ENCODE measurements at places on chromosomes 16 and 17.

- DNase-seq, result no peak
Measured at GRCh38 chr17:35407531-35407930, 24.8 kb downstream of the SLFN12 start.

DNA sequence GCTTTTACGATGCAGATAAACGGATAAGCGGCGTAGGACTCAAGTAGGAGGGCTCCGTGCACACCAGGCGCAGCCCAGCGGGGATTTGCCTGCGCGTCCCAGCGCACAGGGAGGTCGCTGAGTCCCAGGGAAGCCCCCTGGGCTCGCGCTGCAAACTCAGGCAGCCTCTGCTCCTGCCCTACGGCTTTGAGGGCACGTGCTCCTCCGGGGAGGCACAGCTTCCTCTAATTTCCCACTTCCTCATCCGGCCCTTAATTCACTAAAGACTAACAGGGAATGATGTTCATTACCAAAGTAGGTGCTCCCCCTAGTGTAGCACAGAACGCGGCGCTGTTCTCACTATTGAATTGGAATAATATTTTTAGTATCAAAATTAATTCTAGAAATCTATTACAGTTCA is 825.4 kb downstream of the KCNJ18 start:
- DNase-seq, result no peak

- no peak for DNase-seq
Measured at GRCh38 chr16:89373355-89374110, 116.8 kb downstream of the ANKRD11 start.

DNA sequence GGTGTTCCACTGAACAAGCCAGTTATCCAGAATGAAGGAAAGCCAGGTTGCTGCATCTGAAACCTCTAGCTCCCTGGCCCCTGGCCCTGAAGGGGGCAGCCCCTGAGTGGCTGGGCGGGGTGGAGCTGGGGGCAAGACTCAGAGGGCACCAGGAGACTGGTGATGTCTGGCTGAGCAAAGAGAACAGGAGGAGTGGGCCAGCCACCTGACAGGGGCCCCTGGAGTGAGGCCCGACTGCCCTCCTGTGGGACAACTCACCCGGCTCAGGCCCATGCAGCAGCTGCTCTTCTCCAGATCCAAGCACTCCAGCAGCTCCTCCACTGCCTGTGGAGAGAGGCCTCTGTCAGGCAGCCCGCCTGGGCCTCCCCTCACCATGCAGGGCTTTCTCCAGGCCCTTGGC is 60.4 kb downstream of the PIPOX start:
- no peak for DNase-seq

GRCh38 chr17:77592106-77592865 is 366.2 kb upstream of the TNRC6C start:
- no peak for DNase-seq

DNA sequence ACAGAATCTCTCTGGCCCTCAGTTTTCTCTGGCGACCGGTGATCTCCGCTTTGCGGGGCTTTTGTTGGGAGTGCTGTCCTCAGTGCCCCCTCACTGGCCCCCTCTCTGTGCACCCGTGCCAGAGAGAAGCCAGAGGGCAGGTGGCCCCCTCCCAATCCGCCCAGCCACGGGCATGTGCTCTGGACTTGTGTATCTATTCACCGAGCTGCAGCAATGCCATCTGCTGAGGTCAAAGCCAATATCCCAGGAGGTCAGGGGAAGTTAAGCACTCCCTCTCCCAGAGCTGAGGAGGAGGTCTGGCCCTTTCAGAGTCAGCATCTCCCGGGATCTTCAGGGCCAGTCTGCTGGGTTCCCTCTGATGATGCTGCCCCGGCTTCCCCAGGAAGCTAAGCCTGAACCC is 5.1 kb downstream of the CACNG5 start:
- no peak for DNase-seq

GRCh38 chr17:74393346-74393942 is 26.1 kb downstream of the GPR142 start:
- no peak for DNase-seq

- no peak for DNase-seq
Measured at GRCh38 chr16:80208015-80208414, 332.8 kb upstream of the DYNLRB2 start.

DNA sequence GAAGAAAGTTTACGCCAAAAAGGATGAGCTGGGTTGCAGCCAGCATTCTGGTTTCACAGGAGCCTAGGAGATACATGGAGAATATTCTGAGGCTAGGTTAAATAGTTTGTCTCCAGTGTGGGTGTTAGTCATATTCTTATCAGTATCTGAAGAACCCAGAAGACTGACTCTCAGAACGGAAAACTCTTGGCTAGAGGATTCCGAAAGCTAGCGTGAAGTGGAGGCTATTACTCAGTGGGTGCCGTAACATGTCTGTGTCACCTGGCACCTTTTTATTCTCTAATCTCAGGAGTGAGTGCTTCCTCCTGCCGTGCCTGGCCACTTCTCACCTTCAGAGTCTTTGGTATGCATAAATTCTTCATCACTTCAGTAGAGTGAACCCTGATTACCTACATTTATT is 199.5 kb downstream of the WWOX start:
- no peak for DNase-seq

GRCh38 chr16:87434146-87434667 is 42.1 kb downstream of the MAP1LC3B start:
- no peak for DNase-seq

- no peak for DNase-seq
Measured at GRCh38 chr17:51734462-51734861, 424.1 kb downstream of the CA10 start.

DNA sequence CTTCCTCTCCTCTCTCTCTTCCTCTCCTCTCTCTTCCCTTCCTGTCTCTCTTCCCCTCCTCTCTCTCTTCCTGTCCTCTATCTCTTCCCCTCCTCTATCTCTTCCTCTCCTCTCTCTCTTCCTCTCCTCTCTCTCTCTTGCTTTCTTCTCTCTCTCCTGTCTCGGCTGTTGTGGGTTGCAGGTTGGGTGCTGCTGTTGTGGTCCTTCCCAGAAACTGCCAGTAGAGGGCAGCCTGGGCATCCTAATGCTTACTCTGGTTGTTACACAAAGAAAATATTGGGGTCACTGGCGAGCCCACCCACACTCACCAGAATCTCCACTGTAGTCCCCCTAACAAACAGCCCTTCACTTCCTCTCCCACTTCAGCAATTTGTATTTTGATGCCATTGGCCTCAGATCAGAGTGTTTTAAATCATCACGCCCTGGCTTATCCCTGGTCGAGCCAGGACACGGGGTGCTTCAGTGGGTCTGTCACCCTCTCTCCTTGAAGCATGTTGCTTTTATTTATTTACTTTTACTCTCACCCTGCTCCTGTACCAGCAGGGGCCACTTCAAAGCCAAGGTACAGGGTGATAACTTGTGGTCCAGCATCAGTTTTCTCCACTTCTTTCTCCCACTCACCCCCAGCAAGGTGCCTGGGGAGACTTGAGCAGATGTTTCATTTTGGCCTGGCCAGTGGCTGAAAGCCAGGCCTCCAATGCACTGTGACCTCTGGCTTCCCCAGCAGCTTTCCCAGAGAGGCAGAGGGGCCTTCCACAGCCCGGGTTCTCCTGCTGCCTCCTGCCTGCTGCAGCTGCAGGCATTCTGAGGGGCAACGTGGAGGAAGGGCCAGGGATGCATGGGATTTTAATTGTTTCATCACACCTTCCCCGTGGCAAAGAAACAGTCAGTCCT is 4.7 kb upstream of the MMP15 start:
- DNase-seq, result peak; percentile 47

DNA sequence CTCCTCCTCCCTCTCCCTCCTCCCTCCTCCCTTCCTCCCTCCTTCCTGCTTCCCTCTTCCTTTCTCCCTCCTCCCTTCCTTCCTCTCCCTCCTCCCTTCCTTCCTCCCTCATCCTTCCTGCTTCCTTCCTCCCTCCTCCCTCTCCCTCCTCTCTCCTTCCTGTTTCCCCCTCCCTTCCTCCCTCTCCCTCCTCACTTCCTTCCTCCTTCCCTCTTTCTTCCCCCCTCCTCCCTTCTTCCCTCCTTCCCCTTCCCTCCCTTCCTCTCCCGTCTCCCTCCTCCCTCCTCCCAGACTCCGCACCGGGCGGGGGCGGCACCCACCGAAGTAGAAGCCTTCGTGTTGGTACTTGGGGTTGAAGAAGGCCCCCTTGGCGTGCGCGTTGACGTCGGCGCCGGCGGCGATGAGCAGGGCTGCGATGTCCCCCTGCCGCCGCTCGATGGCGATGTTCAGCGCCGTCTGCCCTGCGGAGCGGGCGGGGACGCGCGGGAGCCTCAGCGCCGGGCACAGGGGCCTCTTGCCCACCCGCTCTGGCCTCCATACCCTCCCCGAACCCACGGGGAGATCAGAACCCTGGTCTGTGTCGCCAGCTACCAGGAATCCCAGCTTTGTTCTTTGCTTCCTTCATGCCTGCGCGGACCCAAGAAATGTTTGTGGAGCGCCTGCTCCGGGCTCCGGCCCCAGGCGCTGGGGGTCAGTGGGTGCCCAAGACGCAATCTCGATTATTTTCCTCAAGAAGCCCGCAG is 22.2 kb downstream of the TRPV3 start:
- DNase-seq, result no peak

- DNase-seq, result no peak
Measured at GRCh38 chr16:24685539-24686432, 43.7 kb upstream of the TNRC6A start.

- no peak for DNase-seq
Measured at GRCh38 chr17:56756536-56756935, 77.2 kb downstream of the C17orf67 start.

DNA sequence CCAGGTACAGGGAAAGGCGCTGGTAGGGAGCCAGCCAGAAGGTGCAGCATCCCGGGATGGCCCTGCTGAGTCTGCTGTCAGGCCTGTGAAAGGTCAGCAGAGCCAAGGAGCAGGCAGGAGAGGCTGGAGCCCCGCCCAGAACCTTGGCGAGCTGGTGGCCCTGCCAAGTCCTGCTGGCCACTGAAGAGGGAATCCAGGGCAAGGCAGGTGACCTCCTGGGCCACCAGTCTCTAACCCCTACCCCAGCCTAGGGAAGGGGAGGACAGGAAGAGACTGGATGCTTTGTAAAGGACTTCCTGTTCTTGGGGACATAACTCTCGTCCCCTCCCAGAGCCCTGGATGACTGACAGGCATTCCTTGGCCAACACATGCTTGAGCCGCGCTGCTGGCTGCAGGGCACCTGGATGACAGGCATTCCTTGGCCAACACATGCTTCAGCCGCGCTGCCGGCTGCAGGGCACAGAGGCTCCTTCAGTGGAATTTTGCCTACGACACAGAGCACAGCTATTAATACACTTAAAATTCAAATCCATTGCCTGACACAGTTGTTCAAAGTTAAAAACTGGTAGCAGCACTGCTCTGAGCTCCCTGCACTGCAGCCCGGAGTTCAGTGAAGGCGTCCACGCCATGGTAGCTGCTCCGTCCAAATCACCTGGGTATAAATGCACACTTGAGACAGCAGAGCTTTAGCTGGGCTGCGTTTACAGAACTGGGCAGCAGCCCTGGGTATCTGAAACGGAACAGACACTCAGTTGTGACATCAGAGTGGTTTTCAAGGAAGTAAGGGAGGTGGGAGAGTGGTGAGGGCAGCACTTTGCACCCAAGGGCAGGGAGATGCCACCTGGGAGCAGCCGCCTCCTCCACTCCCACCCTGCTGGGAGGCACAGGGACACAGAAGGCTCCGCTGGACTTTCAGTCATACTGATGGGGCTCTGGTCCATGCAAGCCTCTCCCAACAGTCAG is 2.0 kb upstream of the BRICD5 start:
- DNase-seq, result no peak

- DNase-seq, result no peak
Measured at GRCh38 chr16:58048494-58049231, 23.1 kb downstream of the MMP15 start.

DNA sequence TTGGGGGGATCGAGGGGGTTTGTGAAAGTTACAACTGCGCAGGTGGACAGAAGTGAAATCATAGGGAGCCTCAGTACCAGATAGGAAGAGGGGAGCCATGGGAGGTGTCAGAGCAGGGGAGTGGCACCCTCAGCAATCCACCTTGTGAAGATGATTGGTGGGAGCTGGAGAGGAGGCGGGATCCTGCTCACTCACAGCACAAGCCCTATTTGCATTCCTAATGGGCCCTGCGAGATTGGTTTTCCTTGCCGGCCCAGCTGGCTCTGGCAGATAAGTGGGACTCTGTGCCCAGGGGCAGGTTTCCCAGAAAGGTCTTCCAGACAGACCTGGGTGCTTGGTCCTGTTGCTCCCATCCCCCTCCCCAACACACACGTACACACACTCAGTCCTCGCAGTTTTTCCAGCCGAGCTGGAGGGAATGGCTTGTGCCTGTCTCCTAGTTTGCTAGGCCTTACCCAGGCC is 9.4 kb downstream of the WNT3 start:
- no peak for DNase-seq

GRCh38 chr17:63267846-63268245 is 178.3 kb downstream of the CYB561 start:
- DNase-seq, result no peak

Data from hematopoietic multipotent progenitor cell treated with erythropoietin and hydrocortisone succinate and interleukin-3 and kit ligand, for 15 days (in vitro differentiated cells).